Liver (tissue), 10 donors: ENCODE measurements at places on chromosomes 2 and 18.

DNA sequence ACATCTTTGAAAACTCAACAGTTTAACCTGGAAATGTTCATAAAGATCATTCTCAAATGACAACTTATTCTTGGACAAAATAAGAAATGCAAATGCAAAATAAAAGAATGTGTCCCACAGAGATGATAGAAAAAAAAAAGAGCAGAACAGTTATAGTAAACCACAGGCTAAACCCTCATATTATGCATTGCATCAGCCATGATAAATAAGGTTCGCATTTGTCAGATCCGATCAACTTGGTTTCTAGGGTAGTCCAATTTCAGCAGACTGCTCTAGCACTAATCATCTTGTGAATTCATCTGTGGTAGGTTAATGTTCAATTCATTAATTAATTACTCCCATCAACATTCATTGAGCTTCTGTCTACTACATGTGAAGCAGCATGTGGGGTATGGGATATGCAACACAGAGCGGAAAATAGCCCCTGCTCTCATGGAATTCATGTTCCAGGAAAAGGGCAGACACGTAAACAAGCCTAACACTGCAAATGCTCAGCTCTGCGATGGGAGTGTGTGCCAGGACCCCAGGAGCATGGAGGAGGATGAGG lies 316.2 kb upstream of the REV1 start:
- no peak overlapping the region for H3K4me3 ChIP-seq
- no peaks in the 10 kb centered on the region for H3K36me3 ChIP-seq
- no peak overlapping the region for H3K27ac ChIP-seq
- H3K27me3 ChIP-seq, result no peaks in the 10 kb centered on the region
- H3K4me1 ChIP-seq, result no peaks in the 10 kb centered on the region

DNA sequence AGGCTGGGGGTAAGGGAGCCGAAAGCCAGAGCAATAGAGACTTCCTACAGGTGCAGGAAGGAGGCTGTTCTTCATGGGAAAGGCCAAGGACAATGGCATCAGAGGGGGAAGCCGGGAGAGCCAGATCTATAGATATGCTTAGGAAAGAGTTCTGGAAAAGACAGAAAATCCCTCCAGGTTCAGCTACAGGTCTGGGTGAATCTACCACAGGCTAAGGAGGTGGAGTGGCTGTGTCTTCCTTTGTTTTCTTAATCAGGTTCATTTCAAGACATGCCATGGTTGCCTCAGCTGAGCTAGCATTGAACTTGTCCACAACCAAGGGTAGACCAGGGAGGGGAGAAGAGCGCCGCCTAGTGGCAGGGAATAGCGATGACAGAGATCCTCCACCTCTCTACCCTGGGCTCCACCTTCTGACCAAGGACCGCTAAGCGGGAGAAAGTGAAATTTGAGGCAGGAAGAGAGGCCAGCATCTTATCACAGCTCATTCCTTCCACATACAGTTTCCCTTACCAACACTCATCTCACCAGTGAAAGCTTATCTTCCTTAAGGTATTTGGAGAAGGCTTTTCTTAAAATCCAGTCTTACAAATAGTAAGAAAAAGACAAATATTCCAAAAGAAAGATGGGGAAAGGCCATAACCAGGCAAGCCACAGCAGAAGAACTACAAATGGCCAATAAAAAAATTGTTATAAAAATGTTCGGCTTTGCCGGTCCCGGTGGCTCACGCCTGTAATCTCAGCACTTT lies 74.2 kb downstream of the VIT start:
- no peak overlapping the region for H3K27ac ChIP-seq
- no peaks in the 10 kb centered on the region for H3K27me3 ChIP-seq
- no peaks in the 10 kb centered on the region for H3K36me3 ChIP-seq
- no peak overlapping the region for H3K4me3 ChIP-seq
- H3K4me1 ChIP-seq, result no peaks in the 10 kb centered on the region

DNA sequence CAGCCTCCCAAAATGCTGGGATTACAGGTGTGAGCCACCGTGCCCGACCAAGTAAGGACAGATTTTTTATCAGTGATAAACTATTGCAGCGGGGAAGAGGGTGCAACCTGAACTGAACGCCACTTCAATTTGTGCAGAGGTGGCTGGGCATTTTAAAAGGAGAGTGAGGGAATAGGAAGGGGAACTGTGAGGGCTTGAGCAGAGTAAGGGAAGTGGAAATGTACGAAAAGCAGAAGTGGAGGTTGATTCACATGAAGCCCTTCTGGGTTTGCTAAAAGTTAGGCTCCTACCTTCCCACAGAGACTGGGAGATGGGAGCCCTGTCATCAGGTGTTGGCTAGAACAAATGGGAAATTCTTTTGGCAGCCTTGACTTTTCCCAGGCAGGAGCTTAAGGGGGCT lies 6.1 kb downstream of the STK11IP start:
- no peaks in the 10 kb centered on the region for H3K4me1 ChIP-seq
- peaks cover 12% of the 10 kb centered on the region for H3K36me3 ChIP-seq
- no peak overlapping the region for H3K27ac ChIP-seq
- no peak for DNase-seq

- no peaks in the 10 kb centered on the region for H3K27me3 ChIP-seq
- no peak overlapping the region for H3K27ac ChIP-seq
- DNase-seq, result no peak
- H3K4me1 ChIP-seq, result peaks cover 5% of the 10 kb centered on the region
- no peaks in the 10 kb centered on the region for H3K36me3 ChIP-seq
- no peak overlapping the region for H3K4me3 ChIP-seq
Measured at GRCh38 chr2:233964581-233964980, 47.4 kb downstream of the TRPM8 start.

- H3K4me3 ChIP-seq, result no peak overlapping the region
- DNase-seq, result no peak
- H3K36me3 ChIP-seq, result no peaks in the 10 kb centered on the region
- H3K27me3 ChIP-seq, result no peaks in the 10 kb centered on the region
- H3K4me1 ChIP-seq, result no peaks in the 10 kb centered on the region
Measured at GRCh38 chr2:139631966-139632365, 851.8 kb upstream of the NXPH2 start.
